ENCODE measurements at places on chromosomes 16 and 17.
A peak's percentile ranks its signal among the peaks of the same experiment; 100 is the strongest.

GRCh38 chr16:54510685-54511221 is 224.2 kb upstream of the IRX3 start:
- no peak for DNase-seq

- DNase-seq: peak; percentile 47
Observed at GRCh38 chr17:68972119-68972704, 17.0 kb upstream of the ABCA8 start.

DNA sequence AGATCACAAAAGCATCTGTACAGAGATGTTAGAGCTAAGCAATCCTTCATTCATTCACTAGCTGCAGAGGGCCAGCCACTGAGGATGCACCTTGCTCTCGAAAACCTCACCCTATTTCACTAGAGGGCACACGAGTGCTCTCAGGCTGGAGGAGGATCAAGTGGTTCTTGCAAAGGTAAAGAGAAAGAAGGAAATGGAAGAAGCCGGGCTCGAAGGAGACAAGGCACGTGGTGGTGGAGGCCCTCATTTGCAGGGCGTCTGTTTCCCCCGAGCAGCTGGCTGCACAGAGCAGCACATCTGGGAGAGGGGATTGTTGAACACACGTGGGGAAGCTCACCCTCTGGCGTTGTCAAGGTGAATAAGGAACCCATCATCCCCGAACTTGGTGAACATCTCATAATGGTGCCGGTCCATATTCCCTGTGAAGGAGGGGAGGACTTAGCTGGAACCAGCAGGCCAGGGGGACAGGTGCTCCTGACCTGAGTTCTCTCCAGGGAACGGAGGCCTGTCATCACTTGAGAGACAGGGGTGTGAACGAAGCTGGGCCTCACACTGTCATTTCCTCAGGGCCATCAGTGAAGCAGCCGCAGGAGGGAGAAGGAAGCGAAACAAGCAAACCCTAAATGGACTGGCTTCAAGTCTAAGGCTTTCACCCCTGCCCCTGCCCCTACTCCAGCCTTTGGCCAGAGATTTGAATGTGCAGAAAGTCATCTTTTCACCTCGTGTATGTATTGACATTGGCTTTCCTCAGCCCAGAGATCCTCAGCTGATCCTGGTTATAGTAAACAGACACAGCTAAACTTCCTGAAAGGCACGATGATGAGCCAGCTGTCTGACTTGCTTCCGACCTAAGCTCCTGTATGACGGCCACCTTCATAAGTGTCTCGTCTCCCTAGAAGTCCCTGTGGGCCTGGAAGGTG is 27.6 kb downstream of the PRKAR1A start:
- no peak for DNase-seq

DNA sequence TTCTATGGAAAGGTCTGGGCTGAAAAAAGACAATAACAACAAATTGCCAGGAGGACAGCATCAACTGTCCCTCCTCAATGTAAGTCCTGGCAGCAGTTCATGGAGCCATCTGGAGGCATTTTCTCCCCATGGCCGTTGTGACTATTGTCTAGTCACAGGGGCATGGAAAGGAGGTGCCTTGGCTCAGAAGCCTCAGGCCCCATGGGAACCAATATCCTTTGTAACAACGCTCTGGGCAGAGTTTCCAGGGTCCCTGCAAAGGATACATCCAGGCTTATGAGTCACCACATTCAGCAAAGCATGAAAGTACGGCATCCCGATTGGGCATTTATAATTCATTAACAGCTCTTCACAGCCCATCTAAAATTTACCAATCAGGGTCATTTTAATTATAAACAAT is 85.2 kb downstream of the GLG1 start:
- DNase-seq: no peak

DNA sequence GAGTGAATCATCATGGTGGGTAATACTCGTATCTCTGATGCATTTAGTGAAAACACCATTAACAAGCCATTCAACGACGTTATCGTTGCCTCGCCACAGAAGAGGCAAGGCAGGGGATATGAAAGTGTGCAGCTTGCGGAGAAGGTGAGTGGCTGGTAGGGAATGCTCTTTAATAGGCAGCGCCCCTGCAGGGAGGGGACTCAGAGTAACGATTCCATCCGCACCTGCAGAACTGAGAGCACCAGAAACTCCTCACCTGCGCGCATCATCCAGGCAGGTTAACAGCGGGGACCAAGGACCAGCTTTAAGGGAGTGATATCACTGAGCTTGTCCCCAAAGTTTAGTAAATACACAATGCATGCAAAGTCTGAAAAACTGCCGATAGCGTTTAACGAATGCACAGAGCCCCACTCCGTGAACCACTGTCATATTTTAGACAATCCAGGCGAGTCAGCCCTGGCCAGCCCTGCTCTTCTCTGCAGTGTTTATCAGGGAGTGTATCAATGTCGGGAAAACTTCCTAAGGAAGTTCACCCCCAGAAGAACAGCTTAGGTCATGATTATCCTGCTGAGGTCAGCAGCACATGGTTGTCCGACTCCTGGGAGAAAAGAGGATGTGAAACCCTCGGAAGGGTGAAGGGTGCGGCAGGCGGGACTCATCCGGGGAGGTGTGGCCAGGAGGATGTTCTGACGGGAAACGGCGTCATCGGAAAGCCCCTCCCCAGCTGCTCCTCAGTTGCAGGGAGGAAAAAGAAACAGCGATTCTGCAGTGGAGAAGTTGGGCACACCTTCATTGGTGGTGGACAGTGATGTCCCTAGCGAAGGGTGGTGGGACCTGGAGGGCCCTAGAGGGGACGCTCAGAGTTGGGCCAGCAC is 68.5 kb upstream of the DNAH17 start:
- DNase-seq: peak; percentile 55

- no peak for DNase-seq
Observed at GRCh38 chr17:36592316-36592715, 637 bp downstream of the DHRS11 start.

GRCh38 chr16:1311738-1312466 is 2.5 kb downstream of the UBE2I start:
- no peak for DNase-seq

- DNase-seq: no peak
Observed at GRCh38 chr17:37676115-37676925, 33.1 kb upstream of the DDX52 start.

DNA sequence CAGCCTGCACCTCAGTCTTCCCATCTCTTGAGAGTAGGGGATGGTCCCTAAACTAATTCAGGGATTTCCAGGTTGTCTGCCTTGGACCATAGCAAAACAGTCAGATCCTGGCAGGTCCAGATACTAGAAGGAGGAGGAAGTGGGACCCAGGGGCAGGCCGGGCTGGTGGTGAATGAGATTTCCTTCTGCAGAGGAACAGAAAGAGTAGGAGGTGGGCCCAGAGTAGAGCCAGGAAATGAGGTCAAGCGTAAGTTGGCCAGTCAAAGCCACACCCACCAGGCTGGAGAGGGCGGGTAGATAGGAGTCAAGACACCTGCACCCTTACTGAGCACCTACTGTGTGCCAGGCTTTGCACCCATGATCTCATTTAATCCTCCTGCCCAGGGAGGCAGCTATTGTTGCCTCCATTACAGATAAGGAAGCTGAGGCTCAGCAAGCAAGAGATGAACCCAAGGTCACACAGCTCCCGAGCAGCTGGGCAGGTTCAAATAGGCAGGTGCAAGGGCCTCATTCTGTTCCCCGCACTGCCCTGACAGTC is 2.6 kb downstream of the CDH5 start:
- no peak for DNase-seq

DNA sequence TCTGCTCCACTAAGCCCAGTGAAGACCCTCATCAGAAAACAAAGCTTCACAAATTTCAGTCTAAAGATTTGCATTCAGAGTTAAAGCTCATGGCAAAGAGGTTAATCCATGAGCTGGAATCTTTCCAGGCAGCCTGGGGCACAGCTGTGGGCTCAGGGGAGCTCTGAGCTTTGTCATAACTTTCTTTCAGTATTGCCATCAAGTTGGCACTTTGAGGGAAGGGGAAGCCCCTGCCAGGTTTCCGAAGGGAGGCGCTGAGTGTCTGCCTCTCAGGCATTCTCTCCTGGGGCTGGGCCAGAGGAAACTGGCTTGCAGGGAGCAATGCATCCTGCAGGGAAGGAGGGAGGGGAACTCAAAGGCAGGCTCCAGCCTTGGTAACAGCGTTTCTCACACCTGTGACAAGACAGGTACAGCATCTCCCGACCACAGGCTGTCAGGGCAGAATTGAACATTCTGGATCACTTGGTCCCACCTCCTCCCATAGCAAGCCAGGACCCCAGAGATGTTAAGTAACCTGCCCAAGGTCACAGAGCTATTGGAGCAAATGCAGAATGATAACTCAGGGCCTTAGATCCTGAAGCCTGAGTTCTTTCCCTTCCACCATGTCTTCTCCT is 3.9 kb downstream of the LPO start:
- DNase-seq: no peak

DNA sequence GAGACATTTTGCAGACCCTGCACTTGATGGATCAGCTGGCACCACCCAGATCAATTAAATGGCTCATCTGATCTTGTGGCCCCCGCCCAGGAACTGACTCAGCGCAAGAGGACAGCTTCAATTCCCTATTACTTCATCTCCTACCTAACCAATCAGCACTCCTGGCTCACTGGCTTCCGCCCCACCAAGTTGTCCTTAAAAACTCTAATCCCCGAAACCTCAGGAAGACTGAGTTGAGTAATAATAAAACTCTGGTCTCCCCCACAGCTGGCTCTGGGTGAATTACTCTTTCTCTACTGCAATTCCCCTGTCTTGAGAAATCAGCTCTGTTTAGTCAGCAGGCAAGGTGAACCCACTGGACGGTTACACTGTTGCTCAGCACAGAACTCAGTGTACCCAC is 23.6 kb downstream of the SPPL2C start:
- no peak for DNase-seq

- no peak for DNase-seq
Observed at GRCh38 chr16:55735120-55735781, 79.5 kb downstream of the SLC6A2 start.

DNA sequence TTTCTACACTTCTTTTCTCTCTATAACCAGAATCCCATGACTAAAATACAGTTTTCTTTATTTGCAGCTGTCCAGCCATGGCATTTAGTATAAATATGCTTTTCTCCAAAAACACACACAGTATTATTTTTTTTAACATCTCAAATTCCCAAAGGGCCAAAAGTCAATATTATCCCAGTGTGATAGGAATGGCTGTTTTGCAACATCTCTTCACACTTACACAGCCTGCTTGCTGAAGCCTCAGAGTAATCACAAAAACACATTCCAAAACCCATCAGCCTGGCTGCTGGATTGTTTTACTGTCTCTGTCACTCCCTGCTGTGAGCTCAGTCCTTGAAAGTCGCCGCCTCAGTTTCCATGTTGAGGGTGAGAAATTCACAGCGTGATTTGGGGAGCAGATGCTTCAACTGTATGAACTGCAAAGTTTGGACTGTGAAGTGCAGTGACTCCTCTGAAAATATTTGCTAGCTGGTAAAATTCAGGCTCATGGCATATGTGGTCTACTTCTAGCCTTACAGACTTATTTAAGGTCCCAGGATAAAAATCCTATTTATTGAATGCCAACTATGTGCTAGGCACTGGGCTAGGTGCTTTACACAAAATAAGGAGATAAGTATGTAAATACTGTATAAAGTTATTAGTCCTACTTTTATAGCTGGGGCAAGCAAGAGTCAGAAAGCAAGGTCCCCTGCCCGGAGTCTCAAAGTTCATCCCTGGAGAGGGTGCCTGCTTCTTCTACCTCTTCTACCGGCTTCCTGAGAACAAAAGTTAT is 116.5 kb downstream of the SOCS1 start:
- DNase-seq: no peak

DNA sequence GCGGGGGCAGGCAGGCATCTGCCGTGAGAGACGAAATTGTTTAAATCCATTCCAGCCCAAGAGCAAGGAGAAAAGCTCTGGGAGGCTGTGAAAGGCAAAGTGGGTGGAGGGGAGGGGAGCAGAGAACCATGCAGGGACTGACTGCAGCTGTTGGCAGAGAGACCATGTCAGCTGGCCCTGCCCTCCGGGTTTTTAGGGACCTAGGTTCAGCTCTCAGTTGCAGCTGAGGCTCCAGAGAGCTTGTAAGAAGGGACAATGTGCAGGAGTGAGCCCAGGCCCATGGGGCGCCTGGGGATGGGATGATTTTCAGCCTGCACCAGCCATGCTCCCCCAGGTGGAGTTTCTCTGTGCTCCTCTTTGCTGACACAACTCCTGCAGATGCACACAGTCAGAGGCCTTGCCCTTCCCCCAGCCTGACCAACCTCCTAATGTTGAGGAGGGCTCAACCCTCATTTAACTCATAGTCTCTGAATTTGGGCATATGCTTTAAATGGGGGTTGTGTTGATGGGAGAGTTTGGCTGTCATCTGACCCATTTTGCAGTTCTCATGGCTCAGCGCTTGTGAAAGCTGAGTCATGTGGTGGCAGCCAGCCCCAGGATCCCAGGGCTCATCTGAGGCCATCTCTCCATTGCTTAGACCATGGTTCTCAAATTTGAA is 70.9 kb downstream of the PLXDC1 start:
- DNase-seq: no peak

DNA sequence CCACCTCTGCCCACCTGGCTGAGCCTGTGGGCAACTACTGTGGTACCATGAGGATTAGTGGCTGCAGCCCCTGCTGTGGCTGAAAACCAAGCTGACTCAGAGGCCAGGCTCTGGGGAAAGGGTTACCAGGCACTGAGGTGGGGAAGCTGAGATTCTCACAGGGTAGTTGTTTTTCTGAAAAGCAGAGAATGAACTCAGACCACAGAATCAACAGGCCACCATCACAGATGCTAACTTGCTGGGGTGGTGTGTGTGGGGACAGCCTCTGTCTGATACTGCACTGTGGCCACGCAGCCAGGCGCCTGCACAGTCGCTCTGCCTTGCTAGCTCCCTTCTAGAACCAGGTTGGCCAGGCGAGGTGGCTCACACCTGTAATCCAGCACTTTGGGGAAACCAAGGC is 28.8 kb downstream of the NPLOC4 start:
- DNase-seq: no peak

GRCh38 chr16:88906020-88906419 is 39.6 kb upstream of the PABPN1L start:
- no peak for DNase-seq

DNA sequence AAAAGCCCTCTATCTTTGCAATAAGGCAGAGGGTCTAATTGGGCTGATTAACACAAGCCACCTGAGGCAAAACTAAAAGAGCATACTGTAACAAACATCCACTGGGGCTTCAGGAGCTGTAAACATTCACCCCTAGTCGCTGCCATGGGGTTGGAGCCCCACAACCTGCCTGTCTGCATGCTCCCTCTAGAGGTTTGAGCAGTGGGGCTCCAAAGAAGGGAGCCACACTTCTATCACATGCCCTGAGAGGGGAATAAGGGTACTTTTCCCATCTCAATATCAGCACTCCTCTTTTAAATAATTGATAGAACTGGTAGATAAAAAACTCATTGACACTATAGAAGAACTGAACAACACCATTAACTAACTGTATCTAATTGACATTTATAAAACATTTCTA is 130.1 kb upstream of the COX10 start:
- no peak for DNase-seq

DNA sequence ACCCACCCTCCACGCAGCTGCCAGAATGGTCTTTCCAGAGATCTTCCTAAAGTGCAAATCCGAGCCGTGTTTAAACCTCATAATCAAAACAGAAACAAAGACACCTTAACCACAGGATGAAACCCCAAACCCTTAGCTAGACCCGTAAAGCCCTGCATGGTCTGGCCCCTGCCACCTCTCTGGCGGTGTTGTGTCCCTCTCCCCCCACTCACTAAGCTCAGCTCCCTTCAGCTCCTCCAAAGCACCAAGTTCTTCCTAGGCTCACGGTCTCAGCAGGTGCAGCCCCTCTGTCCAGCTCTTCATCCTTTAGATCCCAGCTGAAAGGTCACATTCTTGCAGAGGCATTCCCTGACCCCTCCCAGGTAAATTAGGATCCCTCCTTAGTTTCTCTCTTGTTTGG is 4.4 kb upstream of the NXPH3 start:
- DNase-seq: no peak
